Renal cortical epithelial cell (primary cell): ENCODE measurements at places on chromosomes 11 and 22.

DNA sequence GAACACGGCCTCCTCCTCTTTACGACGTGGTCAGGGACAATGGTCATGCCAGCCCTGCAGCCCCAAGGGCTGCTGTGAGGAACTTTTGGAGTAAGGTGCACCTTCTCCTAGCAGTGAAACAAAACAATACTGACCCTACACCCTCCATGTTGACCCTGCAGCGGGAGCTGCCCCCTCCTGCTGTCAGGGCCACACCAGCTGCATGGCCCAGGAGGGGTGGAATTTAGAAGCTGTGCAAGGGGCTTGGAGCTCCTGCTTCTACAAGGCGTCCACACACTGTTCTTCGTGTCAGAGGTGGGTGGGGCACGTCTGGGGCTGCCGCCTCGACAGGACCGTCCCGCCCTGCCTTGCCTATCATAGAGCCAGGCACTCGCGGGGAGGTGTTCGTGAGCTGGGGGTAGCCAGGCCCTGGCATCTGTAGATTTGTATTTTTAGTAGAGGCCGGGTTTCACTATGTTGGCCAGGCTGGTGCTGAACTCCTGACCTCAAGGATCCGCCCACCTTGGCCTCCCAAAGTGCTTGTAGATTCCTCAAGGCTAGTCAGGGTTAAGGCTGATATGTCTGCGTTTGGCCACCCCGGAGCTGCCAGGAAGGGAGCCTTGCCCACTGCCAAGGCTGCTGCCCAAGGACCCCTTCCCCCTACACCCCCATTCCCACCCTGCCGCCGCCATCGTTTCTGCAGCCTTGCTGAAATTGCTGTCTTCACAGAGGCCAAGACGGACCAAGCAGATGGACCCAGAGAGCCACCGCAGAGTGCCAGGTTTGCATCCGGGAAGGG lies 15.9 kb downstream of the INCENP start:
- DNase-seq: no peak

- no peak for DNase-seq
Measured at GRCh38 chr11:125314276-125315078, 149.9 kb downstream of the PKNOX2 start.

DNA sequence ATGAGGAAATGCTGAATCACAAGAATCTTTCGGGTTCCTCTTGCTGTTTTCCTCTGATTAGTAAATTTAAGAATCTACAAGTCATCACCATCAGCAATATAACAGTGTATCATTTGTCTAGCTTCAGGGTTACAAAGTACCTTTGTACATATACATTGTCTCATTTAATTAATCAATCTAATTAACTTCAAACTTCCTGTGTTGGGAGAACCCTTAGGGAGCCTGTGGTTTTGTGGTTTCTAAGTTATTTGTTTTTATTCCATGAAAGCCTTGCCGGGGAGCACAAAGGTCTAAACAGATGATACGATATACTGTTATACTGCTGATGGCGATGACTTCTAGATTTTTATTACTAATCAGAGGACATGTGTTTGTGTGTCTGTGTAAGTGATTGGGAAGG lies 41.0 kb downstream of the TIMP3 start:
- no peak for DNase-seq

GRCh38 chr11:21911061-21911460 lies 281.8 kb upstream of the ANO5 start:
- no peak for DNase-seq

DNA sequence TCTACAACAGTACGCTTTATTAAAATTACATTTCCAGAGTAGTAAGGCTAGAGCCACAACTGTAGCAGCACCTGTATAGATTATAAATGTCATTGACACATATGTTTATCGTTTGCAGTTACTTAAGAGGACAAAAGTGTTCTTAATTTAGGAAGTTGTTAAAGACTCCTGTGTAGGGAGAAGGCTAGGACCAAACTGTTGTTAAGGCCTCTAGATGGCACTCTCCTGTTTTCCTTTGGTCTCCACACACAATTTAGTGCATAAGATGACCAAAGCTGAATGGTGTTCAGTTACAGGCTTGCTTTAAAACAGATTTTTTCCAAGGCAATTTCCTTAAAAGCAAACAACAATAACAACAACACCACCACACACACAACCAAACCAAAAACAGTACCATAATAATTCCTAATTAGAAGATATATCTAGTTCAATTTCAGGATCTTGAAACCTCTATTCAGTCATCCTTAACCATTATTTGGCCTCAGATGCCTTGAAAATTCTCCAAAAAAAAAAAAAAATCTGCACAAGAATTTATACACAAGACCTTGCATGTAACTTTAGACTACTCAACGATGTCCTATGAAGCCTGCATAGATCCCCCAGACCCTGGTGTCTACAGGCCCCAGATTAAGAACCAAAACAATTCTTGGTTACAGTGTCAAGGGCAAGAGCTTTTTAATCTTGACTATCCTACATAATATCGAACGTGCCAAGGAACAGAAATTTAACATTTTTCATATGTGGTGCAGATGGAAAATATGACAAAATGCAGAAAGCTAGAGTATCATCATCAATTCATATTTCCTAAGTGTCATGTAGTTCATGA lies 42.6 kb upstream of the APOA1 start:
- peak; percentile 85 for DNase-seq

DNA sequence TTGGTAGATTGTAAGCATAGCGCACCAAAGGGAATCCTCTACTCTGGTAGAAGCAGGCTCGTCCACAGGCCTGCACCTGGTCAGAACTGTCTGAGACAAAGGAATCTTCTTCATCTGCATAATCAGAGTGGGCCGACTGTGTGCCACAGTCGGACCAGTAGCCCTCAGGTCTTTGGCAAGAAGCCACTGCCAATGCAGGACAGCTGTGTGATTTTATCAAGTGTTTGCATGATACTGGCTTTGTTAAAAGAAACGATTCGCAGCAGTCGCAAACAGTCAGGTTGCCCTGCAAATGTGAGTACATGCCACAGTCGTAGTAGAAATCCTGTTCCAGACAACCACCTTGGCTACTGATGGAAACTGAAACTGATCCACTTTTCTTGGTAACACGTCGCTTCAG lies 4.9 kb upstream of the CCDC34 start:
- no peak for DNase-seq

GRCh38 chr11:94757037-94757735 lies 11.0 kb upstream of the AMOTL1 start:
- no peak for DNase-seq

DNA sequence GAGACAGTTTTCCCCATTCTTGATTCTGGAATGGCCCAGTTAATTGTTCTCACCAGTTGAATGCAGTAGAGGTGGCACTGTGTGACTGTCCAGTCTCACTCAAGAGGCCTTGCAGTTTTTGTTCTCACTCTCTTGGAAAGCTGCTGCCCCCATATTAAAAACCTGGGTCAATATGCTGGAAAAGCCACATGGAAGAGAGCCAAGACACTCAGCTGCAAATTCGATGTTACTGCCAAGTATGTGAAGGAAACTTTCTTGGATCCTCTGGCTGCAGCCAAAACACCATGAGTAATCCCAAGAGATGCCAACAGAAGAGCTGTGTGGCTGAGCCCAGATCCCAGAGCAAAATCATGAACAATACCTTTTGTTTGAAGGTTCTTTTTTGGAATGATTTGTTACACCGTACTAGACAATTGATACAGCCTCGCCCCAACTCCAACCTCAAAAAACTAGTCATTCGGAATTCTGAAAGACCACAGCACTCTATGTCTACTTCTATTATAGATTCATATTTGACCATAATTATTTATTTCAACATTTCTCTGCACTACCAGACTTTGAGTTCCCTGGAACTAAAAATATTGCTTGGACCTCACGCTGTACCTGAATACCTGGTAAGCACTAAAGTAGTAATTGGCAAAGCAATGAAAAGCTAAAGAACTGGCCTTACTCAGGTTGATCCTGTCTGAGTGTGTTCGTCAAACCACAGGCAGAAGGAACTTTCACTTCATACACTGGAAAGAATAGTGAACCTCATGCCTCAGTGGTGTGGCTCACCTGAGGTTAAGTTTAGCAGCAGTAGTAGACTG lies 378.8 kb downstream of the ETS1 start:
- DNase-seq: peak; percentile 97

DNA sequence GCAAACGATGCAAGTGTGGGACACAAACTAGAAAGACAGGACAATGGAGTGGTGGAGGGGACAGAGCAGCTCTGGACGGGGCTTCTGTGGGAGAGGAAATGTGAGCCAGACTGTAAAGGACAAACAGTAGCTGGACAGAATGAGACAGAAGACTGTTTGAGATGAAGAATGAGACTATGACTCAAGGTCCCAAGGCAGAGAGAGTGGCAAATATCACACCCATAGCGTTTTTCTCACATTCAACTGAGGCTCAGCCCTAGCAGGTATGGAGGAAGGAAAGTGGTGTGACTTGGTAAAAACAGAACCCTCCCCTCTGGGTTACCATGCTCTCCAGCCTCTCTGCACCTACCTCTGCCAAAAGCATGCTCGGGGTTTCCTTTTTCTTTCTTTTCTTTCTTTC lies 96.5 kb downstream of the RPL27A start:
- DNase-seq: no peak

DNA sequence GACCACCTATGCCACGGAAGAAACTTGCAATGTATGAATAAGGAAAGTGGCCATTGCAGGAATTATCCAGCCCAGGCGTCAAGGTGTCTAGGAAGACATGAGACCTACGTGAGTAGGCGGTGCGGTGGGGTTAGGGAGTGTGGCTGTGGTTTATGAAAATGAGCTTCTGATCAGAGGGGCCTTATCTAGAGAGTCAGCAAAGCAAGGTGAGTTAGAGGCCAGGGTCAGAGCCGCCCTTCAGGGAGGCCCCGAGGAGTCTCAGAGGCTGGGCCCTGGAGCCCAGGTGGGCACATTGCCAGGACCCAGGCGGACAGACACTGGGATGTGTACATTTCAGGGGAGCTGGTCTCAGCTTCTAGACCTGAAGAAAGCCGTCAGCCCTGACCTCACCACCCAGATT lies 13.8 kb upstream of the LINC01488 start:
- DNase-seq: no peak

- peak; percentile 45 for DNase-seq
Measured at GRCh38 chr11:61814247-61814957, 2.4 kb downstream of the FADS1 start.

- no peak for DNase-seq
Measured at GRCh38 chr11:92834296-92835020, 135.0 kb upstream of the MTNR1B start.

- peak; percentile 41 for DNase-seq
Measured at GRCh38 chr11:120675171-120675570, 163.6 kb downstream of the GRIK4 start.

DNA sequence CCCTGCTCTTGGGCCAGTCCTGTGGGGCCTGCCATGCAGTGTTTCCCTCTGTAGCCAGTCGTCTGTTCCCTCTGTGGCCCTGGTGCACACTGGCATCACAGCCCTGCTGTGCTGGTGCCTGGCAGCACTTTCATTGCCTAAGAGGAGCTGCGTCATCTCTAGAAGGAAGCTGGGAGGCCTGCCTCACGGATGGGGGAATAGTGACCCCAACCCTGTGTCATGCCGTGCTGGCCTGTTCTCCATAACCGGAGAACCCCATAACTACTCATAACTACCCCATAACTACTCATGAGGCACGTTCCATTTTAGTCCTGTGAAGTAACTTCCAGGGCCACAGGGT lies 14.0 kb downstream of the RAB36 start:
- no peak for DNase-seq

GRCh38 chr11:66131937-66132632 lies 62.0 kb downstream of the PACS1 start:
- no peak for DNase-seq

- no peak for DNase-seq
Measured at GRCh38 chr11:128455766-128456165, 131.6 kb downstream of the ETS1 start.

DNA sequence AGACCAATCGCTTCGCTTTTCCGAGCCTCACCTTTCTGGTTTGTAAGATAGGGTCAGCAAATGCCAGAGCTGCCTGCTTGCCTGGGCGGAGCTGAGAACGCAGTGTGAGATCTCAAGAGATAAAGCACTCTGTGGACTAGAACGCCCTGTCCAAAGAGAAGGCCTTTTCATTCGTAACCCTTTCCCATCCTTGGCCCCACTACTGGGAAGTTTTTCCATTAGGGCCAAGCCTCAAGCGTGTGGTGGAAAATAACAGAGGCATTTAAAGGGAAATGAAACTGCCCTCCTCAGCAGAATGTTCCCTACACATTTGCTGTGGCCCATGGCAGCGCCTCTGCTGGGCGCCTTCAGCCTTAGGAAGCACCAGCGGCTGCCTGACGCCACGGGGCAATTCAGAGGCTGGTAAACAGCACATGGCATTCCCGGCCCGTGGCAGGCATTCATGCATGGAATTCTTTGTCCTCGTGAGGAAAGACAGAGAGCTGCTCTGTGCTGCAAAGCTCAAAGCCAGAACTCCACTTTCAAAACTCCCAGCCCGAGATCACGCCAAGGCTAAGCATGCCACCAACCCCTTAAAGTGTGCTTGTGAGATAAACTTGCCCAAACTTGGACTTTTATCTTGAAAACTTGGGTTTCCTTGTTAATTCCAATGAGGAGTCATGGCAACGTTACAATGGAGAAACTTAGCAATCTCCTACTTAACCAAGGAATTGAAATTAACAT lies 38.1 kb downstream of the AHNAK start:
- DNase-seq: peak; percentile 93

- no peak for DNase-seq
Measured at GRCh38 chr22:32489377-32489776, 14.8 kb downstream of the FBXO7 start.

DNA sequence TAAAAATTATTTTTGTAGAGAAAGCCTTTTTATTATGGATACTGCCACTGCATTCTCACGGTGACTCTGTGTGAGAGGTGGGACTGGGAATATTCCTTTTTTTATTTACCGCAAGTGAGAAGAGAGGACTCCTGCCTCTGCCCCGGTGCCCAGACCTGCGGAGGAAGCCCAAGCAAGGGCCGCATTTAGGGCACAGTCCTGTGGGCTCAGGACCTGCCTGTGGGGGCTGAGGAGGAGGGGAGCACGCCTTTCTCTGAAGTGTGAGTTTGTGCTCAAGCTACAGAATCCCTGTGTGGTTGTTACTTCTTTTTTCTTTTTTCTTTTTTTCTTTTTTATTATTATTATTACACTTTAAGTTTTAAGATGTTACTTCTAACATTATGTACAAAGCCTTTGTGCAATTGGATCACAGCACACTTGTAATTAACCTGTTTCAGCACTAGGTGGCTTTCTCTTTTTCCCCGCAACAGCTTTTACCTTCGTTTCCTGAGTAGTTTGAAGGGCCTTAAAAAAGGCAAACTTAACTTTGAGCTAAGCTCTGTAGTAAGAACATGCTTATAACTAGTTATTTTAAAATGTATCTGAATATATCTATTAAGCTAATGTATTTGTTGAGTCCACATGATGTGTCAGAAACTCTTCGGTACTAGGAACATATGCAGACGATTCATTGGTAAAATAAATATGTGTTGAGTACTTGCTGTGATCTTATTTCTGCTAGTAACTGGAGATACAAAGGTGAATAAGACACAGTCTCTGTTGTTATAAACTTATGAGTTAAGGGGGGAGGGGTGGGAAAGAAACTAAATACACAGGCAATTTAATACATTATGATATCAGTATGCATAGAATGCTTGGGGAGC lies 18.3 kb downstream of the AMOTL1 start:
- DNase-seq: peak; percentile 48

GRCh38 chr11:62757846-62758788 lies 3.3 kb upstream of the POLR2G start:
- DNase-seq: no peak

- DNase-seq: no peak
Measured at GRCh38 chr11:86726770-86727504, 54.5 kb upstream of the ME3 start.
